ENCODE measurements at places on chromosomes 7 and 10.

GRCh38 chr10:131588704-131589220 is 277.2 kb upstream of the TCERG1L start:
- no peak for DNase-seq
- no peaks in the 10 kb centered on the region for H3K36me3 ChIP-seq
- no peaks in the 10 kb centered on the region for H3K27me3 ChIP-seq
- no peak overlapping the region for H3K4me3 ChIP-seq
- no peaks in the 10 kb centered on the region for H3K4me1 ChIP-seq
- H3K27ac ChIP-seq, result no peak overlapping the region

- H3K27ac ChIP-seq, result no peak overlapping the region
- no peak overlapping the region for H3K4me3 ChIP-seq
- DNase-seq, result no peak
- no peaks in the 10 kb centered on the region for H3K4me1 ChIP-seq
- no peaks in the 10 kb centered on the region for H3K27me3 ChIP-seq
These were observed 79.9 kb downstream of the MALSU1 start for GRCh38 chr7:23378996-23379395.

GRCh38 chr10:113524539-113525490 is 28.0 kb upstream of the HABP2 start:
- no peaks in the 10 kb centered on the region for H3K4me1 ChIP-seq
- no peaks in the 10 kb centered on the region for H3K36me3 ChIP-seq
- H3K27ac ChIP-seq, result no peak overlapping the region
- no peaks in the 10 kb centered on the region for H3K27me3 ChIP-seq

- H3K4me3 ChIP-seq, result no peak overlapping the region
- H3K27ac ChIP-seq, result no peak overlapping the region
- H3K27me3 ChIP-seq, result no peaks in the 10 kb centered on the region
These were observed 193.8 kb downstream of the CYP26A1 start for GRCh38 chr10:93267521-93267920.

DNA sequence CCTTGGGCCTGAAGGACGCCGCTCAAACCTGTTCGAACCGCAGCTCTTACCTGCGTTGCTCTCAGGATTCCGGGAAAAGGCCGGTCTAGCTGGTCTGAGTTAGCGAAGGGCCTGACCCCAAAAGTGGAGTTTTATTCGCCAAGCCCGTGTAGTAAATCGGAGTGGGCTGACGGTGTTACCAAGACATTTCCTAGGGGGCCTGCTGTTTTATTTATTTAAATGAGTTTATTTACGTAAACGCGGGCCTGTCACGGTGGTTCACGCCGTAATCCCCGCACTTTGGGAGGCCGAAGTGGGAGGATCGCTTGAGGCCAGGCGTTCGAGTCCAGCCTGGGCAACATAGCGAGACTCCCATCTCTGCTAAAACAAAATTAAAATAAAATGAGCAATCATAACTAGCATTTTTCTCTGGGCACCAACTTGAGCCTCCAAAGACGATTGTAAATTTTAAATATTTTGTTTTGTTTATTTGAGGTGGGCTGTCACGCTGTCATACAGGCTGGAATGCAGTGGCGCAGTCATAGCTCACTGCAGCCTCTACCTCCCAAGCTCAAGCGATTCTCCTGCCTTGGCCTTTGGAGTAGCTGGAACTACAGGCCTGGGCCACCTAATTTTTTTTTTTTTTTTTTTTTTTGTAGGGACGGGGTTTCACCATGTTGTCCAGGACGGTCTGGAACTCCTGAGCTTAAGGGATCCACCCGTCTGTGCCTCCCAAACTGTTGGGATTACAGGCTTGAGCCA is 903 bp downstream of the ZNF655 start:
- H3K36me3 ChIP-seq, result peaks cover 63% of the 10 kb centered on the region
- peaks cover 45% of the 10 kb centered on the region for H3K4me1 ChIP-seq
- peak overlapping the region; percentile 95 for H3K27ac ChIP-seq
- no peaks in the 10 kb centered on the region for H3K27me3 ChIP-seq
- H3K4me3 ChIP-seq, result peak overlapping the region; percentile 98

Data from CD4-positive, alpha-beta T cell (primary cell).